ENCODE measurements at places on chromosomes 16 and 17.

- DNase-seq = no peak
Observed at GRCh38 chr16:89801800-89802199, 14.6 kb downstream of the FANCA start.

DNA sequence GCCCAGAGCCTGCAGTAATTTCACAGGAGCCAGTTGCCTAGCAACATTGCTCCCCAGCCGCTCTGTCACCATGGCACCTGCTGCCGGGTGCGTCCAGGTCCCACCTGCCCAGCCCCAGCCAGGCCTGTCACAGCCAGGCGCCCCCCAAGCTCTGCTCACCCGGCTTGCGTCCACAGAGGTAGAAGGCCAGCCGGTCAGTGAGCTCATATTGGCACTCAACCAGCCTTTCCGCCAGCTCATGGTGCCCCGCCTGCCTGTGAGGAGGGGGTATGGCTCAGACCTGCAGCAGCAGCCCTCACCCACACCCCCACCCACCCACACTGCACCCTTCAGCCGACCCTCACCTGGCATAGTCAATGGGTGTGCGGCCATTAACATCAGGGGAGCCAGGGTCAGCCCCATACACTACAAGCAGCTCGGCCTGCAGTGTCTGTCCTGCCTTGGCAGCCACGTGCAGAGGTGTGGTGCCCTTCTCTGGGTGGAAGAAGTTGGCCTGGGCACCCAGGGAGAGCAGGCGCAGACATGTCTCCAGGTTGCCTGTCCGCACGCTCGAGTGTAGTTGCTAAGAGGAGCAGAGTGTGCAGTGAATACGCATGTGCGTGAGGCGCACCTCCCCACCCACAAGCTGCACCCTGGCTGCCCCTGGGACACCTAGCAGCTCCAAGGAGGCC lies 7.7 kb downstream of the GIT1 start:
- DNase-seq = no peak

DNA sequence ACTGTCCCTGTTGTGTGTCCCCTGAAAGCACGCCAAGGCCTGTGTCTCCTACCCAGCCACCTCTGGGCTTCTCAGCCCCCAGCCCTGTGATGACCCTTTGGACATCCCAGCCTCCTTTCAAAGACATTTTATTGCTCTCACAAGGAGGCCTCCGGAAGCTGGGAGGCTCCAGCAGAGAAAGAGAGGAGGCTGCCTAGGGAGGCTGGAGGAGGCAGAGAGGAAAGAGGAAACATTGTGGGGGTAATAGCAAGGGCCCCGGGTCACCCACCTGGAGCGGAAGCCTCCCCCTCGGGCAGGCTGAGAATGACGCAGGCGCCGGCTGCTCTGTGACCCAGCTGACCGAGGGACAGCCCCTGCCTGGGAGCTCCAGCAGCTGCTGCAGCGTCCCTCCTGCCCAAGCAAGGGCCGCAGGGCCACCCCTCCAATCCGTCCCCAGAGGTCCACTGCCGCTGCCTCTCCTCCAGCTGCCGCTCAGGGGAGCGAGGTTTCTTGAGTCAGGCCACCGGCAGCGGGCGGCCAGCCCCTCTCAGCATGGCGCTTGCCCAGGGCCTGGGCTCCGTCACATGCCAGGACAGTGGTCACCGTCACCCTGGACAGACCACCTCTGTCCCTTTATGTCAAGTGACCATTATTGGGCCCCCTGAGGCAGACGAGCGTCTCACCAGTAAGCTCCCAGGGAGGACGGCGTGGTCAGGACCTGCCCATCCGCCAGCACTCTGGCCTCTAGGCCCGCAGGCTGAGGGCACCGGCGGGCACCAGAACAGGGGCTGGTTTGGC lies 29.3 kb downstream of the ACTG1 start:
- DNase-seq = peak; percentile 76

- peak; percentile 85 for DNase-seq
Observed at GRCh38 chr17:50909765-50910605, 43.8 kb upstream of the TOB1 start.

DNA sequence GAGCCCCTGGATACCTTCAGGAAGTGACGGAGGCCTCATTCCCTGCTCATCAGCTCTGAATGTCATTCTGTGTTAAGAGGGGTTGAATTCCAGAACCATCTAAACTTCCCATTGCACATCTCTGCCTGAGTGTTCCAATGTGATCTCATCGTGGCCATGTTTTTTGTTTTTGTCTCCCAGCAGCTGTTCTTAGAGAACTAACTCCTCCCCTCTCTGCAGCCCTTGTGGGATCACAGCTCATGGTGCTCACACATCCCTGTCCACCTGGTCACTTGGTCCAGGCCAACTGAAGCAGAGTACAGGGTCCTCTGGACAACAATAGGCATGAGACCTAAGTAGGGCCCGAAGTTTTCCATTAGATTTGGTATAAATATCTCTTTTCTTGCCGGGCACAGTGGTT lies 6.0 kb upstream of the SYT17 start:
- no peak for DNase-seq

- no peak for DNase-seq
Observed at GRCh38 chr17:14971054-14971453, 294.1 kb downstream of the PMP22 start.
